Fibroblast of villous mesenchyme (primary cell): ENCODE measurements at places on chromosomes 4 and X. TPM values are rescaled to one million over a fixed set of nuclear protein-coding genes. Genes with fewer than 3 reads are reported as not detected.

The THAP6 gene
- total RNA-seq, result 11.0 and 18.1 TPM in 2 replicates

The ZMAT1 gene
- 0.43 and 0.64 TPM in 2 replicates for total RNA-seq

The NLGN3 gene
- total RNA-seq, result 0.32 and 0.43 TPM in 2 replicates

The MTCP1 gene
- total RNA-seq, result 2.2 and 13.5 TPM in 2 replicates

The RNF212 gene
- 2.9 and 3.0 TPM in 2 replicates for total RNA-seq

The AREG gene
- under 0.01 TPM in 1 of 2 replicates, not detected in the other for total RNA-seq

The AMTN gene
- total RNA-seq, result not detected in 2 replicates
